ENCODE measurements at places on chromosomes 3 and 15.

- no peak for DNase-seq
Observed at GRCh38 chr3:126435456-126436315, 40.0 kb downstream of the ZXDC start.

DNA sequence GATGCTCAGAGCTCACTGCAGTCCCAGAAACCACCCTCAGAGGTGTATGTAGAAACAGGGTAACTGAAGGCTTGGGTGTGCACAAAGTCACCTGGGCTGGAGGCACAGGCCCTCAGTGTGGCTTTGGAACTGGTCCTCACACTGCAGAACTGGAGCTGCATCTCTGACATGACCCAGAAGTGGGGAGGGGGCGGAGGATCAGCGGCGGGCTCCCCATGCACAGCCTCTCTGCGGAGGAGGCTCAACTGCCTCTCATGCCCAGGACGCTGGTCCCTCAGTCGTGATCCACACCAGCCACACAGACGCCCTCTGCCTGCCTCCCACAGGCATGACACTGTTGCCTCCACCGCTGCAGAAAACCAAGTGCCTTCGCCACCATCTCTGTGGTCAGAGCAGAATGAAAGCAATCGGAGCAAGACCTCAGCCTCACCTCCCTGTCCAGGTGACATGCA is 73.7 kb downstream of the TM2D3 start:
- peak; percentile 65 for DNase-seq

GRCh38 chr3:129382366-129382765 is 46.1 kb downstream of the EFCAB12 start:
- DNase-seq = no peak

GRCh38 chr3:115156046-115156654 is 9.1 kb upstream of the ZBTB20 start:
- DNase-seq = no peak

- DNase-seq = no peak
Observed at GRCh38 chr15:62904041-62904910, 138.3 kb upstream of the TPM1 start.

DNA sequence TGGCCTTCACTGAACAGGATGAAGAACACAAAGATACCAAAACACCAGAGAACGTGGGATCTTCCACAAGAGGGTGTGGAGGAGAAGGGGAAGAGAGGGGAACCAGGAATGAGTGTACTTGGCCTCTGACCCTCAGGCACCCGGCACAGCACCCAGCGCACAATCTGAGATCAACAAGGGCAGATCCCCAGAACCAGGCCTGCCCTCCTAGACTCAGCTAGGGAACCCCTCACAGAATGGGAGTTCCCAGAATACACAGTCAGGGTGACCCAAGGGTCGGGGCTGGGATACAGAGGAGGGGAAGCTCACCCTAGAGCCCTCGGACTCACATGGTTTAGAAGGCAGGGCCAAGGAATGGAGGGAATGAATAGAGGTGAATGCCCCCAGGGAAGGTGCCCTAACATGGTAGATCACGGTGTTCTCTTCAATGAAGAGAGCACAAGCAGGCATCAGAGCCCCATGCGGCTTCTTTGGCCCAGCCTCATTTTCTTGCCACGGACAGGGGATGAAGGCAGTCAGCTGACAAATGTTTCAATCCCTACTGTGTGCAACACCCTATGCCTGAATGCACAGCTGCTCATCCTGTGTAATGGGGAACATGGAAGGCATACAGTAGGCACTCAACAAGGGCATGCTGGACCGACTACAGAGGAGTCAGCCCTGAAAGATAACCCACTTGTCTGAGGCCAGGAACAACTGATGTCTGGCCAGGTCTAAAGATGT is 13.1 kb downstream of the BMF start:
- peak; percentile 18 for DNase-seq
